Posterior vena cava (tissue), 2 donors: ENCODE measurements at places on chromosomes 16 and 17. TPM values are rescaled to one million over a fixed set of nuclear protein-coding genes. Genes with fewer than 3 reads are reported as not detected.

The MYL11 gene
- not detected for total RNA-seq

The RUNDC3A gene
- 0.83 TPM for total RNA-seq

The GP1BA gene
- total RNA-seq = not detected

The NECAB2 gene
- total RNA-seq = 3.0 TPM

The CACNG3 gene
- total RNA-seq = not detected

DNA sequence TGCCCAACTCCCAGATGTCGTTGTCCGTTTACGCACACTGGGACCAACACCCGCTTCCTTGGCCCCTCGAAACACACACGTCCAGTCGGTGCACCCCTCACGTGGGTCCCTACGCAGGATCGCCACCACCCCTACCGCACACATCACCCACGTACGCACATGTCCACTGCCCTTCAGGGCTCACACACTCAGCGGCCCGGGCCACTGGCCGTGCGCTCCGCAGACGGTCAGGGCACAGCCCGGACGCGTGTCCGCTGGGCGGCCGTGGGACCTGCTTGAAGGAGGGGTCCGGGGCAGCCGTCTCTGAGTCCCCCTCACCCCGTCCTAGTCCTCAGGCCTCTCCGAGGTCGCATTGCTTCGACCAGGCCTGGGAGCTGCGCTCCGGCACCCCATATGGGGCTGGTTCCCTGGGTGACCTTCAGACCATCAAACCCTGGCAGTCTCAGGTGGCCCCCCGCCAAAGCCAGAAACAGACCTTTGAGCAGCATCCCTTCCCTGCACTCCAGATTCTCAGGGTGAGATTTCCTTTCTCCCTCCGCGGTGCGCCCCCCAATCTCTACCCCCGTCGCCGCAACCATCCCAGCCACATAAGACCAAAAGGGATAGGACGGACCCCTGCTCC lies 914 bp upstream of the GPRC5B start:
- peak; percentile 83 for DNase-seq

- DNase-seq = no peak
Observed at GRCh38 chr16:81678326-81679095, 100.6 kb upstream of the PLCG2 start.

GRCh38 chr17:64974750-64975317 lies 55.6 kb upstream of the LRRC37A3 start:
- DNase-seq = no peak

- DNase-seq = no peak
Observed at GRCh38 chr17:73089322-73090317, 2.9 kb downstream of the SLC39A11 start.

GRCh38 chr17:74190807-74191406 lies 12.6 kb upstream of the RPL38 start:
- DNase-seq = peak; percentile 55

DNA sequence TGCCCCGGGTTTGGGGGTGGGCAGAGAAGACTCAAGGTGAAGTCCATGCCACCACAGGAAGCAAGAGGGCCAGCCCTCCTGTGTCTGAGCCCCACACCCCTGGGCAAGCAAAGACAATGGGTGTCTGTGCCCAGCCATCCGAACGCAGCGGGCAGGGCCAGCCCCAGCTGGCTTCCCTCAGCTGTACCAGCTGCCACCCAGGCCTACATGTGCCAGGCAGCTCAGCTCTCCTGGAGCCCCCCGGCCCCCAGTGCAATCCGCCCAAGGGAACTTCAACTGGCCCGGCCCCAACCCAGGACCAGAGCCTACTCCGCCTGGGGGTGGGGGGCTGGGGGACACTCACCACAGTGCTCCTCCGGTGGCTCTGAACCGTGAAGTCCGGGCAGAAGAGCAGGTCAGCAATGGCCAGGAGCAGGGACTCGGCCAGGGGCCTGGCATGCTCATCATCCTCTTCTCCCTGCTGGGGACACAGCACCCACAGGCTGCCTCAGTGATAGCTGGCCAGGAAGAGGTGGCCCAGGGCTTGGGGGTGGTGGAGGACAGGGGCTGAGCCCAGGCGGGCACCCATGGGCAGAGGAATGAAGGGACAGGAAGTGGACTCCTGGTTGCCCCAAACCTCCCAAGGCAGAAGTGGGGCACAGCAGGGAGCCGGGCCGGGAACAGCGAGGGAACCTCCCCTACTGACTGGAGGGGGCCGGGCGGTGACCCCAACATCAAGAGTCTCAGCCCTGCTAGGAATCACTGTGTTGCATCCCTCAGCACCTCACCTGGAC lies 9.8 kb downstream of the HID1 start:
- DNase-seq = no peak

- DNase-seq = no peak
Observed at GRCh38 chr16:30356401-30357084, 1.4 kb upstream of the CD2BP2 start.

DNA sequence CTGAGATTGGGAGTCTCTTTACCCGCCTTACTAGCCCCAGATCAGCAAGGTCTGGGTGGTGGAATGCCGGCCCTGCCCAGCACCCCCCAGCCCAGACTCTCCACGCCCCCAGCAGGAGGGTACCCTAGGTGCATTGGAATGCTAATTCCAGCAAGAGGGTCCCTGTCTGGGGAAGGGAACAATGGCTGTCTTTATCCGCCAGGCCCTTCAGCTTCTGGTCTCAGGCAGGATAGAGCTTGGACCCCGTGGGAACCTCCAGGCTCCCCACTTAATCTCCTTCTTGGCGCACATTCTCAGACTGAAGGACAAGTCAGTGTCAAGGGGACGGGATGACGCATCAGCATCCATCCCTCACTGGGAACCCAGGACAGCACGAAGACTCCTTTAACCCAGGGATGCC lies 85.1 kb downstream of the LITAF start:
- peak; percentile 43 for DNase-seq

DNA sequence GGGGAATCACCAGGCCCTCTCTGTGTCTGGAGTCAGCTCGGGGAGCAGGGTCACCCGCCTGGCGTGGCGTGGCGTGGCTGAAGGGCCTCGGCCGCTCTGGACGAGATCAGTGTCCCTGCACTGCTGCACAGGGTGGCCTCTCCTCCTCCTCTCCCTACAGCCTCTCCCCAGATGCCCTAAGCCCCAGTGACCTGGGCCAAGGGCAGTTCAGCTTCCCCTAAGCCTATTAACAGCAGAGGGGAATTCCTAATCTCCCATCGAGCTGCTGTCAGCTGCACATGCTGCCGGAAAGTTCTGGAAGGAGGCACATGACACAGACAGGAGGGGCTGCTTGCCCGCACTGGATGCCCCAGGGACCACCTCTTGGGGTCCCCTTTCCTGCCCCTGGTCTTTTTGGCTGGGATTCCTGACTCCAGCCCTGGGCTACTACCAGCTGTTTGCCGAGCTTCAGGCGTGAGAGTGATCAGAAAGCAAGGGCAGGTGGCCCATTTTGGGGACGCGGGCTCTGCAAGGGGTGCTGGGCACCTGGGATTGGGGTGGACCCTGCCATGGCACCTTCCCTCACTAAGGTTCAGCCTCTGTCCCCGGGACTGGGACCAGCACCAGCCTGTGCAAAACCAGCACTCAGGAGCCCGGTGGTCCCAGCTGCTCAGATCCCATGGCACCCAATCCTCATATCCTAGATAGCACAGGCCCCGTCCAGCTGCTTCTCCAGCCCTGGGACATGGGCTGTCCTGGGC lies 794 bp downstream of the PDE6G start:
- no peak for DNase-seq

DNA sequence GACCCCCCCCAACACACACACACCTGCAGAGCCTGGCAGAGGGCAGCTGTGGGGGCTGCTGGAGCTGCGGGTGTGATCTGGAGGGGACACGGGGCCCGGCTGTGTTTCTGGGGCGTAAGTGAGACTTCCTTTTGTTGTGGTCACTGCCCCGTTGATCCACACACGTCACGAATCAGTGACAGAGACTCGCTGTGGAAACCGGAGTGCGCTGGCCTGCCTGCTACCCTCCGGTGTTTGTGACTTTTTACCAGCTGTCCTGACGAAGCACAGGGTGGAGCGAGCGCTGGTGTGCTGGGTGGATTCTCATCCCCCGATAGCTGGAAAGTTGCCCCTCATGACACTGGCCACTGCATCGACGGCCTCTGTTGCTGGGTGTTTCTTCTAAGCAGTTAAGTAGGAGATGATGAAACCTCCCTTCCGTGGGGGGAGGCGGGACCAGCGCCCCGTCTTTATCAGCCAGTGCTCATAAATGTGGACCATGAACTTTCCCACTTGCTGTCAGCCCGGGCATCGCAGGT lies 2.3 kb downstream of the METRNL start:
- DNase-seq = peak; percentile 92

- DNase-seq = no peak
Observed at GRCh38 chr17:6204203-6204722, 134.1 kb downstream of the WSCD1 start.

- DNase-seq = no peak
Observed at GRCh38 chr16:963913-964312, 6.9 kb downstream of the LMF1 start.

DNA sequence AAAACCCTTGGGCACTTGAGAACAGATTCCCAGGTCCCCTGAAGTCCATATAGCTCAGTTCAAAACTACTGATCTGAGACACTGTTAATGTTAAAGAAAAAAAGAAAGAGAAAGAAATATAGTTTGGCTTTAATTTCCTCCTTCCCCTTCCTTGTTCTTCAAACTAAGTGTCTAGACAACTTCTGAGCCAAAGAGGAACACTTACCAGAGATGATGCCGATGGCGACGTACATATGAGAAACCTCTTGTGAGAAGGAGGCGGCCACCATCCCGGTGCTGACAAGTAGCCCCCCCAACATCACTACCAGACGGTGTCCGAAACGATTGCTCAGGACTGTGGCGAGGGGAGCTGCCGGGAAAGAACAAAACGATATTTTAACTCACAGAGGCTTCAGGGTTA lies 17.2 kb downstream of the SLC16A6 start:
- no peak for DNase-seq

DNA sequence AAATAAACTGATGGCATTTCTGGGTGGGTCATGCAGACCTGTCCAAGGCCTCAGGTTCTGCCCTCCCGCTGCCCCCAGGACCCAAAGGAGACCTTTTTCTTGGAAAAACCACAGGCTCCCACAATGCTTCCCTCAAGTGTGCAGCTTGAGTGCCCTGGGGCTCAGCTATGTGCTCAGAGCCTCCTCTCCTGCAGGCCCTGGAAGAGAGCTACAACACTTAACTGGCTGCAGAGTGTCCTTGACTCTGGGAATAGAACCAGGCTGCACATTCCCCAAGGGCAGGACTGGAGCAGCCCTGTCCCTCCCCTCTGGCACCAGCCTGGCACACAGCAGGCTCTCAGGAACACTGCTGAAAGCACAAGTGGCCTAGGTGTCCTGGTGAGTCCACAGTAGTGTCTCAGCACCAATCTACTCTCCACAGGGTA lies 4.8 kb upstream of the SREBF1 start:
- no peak for DNase-seq

DNA sequence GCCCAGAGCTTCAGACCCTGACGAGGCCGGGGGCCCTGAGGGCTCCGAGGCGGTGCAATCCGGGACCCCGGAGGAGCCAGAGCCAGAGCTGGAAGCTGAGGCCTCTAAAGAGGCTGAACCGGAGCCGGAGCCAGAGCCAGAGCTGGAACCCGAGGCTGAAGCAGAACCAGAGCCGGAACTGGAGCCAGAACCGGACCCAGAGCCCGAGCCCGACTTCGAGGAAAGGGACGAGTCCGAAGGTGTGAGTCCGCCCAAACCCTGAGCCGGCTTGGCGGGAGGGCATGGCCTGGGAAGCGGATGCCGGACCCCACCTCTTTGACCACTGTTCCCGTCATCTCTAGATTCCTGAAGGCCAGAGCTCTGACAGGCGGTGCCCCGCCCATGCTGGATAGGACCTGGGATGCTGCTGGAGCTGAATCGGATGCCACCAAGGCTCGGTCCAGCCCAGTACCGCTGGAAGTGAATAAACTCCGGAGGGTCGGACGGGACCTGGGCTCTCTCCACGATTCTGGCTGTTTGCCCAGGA lies 4.4 kb downstream of the NOL3 start:
- no peak for DNase-seq

- DNase-seq = peak; percentile 81
Observed at GRCh38 chr16:27471661-27472060, 69.7 kb downstream of the IL21R start.

GRCh38 chr16:75578212-75578611 lies 12.0 kb downstream of the GABARAPL2 start:
- no peak for DNase-seq

GRCh38 chr16:1777375-1778199 lies 4.7 kb upstream of the MRPS34 start:
- DNase-seq = no peak

DNA sequence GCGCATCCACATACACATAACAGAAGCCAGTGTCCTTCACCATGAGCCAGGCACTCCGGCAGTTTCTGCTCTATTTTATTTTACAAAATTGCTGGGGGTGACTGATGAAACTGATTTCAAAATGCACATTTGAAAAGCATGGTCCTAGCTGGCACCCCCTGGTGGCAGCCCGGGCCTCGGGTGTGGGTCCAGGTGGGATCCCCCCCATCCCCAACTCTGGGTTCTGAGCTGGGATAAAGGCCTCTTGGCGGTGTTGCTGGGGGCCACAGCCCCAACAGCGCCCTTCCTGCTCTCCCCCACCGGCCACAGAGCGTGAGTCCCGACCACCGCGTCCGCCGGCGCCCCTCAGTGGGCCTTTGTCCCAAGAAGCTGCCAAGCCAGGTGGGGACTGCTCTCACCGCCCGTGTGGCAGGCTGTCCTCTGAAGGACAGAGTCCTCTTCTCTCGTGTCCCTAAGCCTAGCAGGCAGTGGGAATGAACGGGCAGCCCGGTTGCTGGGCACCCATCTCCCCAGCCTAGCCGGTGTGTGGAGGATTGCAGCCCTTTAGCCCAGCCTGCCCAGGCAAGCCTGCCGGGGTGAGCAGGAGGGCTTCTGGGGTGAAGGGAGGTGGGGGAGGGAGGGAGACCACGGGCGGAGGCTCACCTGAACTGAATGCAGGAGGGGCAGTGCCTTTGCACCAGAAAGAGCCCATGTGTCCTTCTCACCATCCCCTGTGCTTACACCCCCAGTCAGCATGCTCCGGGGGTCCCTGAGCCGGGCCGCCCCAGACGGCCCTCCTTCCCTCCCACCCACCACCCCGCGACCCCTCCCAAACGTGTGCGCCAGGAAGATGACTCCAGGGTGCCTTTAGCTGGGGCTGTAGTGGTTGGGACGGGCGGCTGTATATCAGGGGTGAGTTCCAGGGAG lies 898 bp downstream of the SNAI3 start:
- DNase-seq = peak; percentile 80

GRCh38 chr16:1282324-1282973 lies 26.6 kb downstream of the TPSD1 start:
- no peak for DNase-seq

DNA sequence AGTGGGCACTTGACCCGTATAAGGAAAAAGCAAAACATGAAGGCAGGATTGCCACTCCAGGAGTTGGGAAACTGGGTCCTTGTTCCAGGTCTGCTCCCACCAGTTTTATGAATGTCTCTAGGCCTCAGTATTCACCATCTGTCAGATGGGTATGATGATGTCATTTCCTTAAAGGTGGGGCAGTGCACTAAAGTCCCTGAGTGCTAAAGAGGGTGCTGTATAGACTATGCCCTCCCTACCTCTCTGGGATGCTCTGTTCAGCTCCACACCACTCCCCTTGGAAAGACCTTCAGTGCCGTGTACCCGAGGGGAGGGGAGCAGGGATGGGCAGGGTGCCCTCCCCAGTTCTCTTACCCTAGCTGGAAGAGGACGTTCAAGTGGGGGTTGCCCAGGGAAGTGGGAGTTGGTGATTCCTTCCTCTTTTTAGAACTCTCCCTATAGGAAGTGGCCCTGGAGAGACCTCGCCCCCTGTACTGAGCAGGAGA lies 2.2 kb downstream of the LASP1 start:
- DNase-seq = no peak

- peak; percentile 85 for DNase-seq
Observed at GRCh38 chr16:2147981-2148671, at the start of gene RAB26. RAB26 (plus strand) TSS chr16:2148625; CDS start chr16:2148784, 159 bp downstream.

GRCh38 chr16:75865736-75866135 lies 139.4 kb upstream of the CPHXL start:
- DNase-seq = no peak
